ENCODE measurements at places on chromosomes 2 and 18.

GRCh38 chr2:160418853-160419252, 74.8 kb downstream of the RBMS1 start:
- DNase-seq: no peak

- DNase-seq: peak; percentile 12
Measured at GRCh38 chr18:10850840-10851239, 298.5 kb downstream of the PIEZO2 start.

GRCh38 chr18:8730080-8730827, 24.9 kb downstream of the MTCL1 start:
- peak; percentile 94 for DNase-seq

- no peak for DNase-seq
Measured at GRCh38 chr2:65186093-65186868, 41.4 kb upstream of the ACTR2 start.

DNA sequence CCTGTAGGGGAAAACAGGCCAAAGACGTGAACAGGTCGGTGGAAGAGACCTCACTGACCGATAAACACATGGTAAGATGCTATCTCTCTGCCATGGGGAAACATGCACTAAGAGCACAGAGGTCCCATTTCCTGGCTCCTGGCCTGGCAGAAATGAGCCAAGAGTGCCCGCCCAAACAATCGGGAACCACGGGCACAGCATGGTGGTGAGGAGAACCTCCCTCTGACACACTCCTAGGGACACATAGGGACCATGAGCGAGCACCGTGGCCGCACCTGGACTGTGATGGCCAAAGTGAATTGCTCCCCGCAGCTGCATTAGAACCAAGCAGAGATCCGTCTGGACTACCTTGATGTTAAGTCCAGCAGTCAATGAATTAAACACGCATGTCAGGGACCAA, 11.1 kb downstream of the HS6ST1 start:
- no peak for DNase-seq

DNA sequence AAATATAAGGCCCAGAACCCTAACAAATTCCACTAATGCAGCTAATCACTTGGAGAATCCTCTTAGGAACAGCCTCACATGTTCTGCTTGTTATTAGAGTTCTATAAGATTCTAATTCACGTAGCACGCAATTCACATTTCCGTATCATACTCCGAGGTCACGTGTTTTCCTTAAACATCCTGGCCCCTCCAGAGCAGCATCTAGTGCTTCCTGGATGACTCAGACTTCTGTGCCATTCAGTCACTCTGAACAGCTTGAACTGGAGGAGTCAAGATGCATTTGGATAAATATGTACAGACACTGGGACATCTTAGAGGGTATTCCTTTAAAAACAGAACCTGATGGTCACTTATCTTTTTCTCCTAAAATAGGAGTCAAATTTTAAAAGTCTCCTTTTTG, 156.5 kb downstream of the MYO5B start:
- peak; percentile 19 for DNase-seq

DNA sequence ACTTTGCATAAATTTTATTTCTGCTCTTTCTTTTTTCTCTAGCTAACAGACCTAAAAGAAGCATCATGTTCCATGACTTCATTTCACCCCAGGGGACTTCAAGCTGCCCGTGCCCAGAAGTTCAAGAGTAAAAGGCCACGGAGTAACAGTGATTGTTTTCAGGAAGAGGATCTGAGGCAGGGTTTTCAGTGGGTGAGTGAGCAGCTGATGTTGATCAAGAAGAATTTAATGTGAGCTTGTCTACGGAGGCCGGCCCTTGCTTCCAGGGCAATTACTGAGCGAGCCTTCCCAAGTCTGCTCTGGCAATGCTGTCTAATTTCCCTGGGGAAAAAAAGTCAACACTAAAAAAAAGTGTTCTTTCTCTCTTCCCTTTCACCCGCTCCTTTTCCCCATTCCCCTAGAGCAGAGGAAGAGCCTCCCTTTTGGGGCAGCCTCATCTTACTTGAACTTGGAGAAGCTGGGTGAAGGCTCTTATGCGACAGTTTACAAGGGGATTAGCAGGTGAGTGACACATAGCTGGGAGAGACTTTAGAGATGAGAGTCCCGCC, 1.2 kb downstream of the CDK15 start:
- DNase-seq: peak; percentile 76

GRCh38 chr2:134354611-134355010, 100.7 kb downstream of the MGAT5 start:
- no peak for DNase-seq

- DNase-seq: peak; percentile 62
Measured at GRCh38 chr2:239113171-239113570, 265.3 kb downstream of the TWIST2 start.

GRCh38 chr2:113273027-113273551, 5.6 kb downstream of the PAX8 start:
- DNase-seq: no peak

DNA sequence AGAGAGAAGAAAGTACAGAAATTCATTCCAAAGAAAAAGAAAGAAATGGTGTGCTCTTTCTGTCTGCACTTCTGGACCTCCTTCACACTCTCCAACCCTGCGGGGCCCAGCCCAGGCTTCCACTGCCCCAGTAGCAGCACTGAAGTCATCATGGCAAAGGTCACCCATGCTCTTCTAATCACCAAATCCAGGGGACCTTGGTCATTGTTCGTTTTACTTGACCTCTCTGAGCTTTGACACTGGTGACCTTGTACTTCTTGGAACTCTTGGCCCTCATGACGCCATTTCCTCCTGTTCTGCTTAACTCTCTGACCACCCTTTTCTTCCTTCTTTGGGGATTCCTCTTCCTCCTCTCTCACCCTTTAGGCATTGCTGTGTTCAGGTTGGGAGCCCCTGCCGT, 105.6 kb downstream of the SMAD7 start:
- DNase-seq: no peak

DNA sequence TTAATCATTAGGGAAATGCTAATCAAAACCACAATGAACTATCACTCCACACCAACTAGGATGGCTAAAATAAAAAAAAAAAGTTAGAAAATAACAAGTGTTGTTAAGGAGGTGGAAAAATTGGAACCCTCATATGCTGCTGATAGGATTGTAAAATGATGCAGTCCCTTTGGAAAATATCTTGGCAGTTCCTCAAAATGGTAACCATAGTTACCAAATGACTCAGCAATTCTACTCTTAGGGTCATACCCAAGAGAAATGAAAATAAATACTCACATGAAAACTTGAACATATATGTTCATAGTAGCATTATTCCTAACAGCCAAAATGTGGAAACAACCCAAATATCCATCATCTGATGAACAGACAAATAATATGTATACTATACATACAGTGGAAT, 15.7 kb upstream of the ACVR2A start:
- peak; percentile 92 for DNase-seq

GRCh38 chr2:870426-870825, 80.2 kb upstream of the SNTG2 start:
- no peak for DNase-seq

GRCh38 chr2:182594286-182594685, 121.8 kb upstream of the DNAJC10 start:
- peak; percentile 36 for DNase-seq

GRCh38 chr18:47399475-47399874, 148.0 kb upstream of the SKOR2 start:
- DNase-seq: no peak

- DNase-seq: no peak
Measured at GRCh38 chr18:58052960-58053359, 8.9 kb downstream of the NEDD4L start.

DNA sequence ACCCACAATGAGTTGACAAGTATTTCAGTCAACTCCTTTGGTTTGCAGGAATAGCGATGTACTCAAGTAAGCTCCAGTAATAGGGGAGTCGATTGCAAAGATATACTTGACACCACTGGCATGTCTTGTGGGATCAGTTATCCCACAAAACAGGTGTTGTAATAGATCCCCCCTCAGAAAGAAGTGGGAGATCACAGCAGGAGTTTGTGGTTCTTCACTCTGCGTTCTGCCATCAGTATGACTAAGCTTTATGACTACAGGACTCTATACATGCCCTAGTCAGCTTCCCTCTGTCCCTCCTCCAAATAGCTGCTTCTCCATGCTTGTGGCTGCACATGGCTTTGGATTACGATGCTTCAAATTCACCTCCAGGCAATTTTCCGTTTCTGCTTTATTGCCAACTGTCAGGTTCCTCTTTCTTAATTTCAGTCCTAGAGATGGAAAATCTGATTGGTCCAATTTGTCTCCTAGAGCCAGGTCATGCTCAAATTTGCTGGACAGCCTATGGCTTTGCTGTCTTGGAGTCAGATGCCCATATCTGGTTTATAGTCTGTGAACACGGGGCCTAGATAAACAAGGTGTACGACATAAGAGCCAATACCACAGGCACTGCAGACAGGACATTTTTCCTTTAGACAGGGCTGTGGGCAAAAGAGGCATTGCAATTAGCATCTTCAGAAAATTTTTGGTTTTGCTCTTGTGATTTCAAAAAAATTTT, 221.7 kb downstream of the PAX3 start:
- no peak for DNase-seq

- DNase-seq: peak; percentile 18
Measured at GRCh38 chr18:48335829-48336228, 73.4 kb downstream of the ZBTB7C start.

- no peak for DNase-seq
Measured at GRCh38 chr2:80517316-80517715, 212.8 kb upstream of the LRRTM1 start.

DNA sequence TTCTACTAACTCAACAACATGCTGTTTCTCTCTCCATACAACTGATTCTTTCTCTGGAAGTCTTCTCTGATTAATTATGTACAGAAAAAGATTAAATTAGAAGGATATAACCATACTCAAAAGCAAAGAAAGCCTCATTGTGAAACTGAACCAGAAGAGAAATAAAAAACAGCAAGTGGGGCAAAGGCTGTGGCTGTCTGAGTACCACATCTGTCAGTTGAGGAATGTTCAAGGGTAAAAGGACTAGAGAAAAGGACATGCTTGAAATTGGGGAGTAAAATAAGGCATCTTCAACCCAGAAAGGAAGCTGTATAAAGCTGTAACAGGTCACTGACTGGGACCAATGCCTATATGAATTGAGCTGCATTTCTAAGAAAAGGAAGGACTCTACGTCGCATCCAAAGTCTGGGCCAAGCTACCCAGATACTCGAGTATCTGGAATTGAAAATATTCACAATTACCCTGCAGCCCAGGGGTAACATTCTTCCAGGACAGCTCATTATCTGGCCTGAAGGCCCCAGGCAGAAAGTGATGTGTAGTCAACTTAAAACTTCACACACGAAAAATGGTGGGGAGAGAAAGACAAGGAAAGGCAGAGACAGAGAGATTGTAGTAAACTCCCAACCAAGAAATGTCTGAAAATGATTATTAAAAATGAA, 356.0 kb upstream of the GALNT5 start:
- DNase-seq: no peak

DNA sequence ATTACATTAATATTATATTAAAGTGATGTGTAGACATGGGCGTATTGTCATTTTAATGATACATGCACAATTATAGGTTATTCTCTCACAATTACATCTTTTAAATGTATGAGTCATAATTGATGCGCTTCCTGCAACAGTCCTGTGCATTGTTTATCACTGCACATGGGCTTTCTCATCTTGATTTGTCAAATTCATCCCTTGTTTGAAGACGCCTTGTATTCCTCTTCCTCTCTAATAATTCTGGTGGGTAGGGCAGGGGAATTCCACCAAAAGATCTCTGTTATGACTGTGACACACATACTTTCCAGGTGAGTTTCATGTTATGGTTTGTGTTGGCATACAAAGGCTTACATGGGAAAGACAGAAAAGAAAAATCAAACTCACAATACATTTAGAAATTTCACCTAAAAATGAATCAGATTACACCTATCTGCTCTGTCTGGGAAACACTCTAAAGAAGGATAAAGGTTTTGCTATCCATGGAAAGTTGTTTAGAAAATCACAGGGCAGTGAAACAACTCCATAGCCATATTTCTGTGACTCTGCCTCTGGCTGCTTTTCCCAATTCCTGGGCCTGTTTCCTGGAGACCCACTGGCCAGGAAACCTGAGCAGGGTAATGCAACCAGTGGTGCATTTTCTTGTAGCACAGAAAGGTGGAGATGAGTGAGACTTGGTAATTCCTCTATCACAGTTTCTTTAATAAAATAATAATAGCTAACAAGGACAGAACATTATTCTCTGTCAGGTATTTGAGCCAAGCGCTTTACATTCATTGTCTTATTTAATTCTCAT, 13.2 kb downstream of the SLC9A2 start:
- DNase-seq: no peak

DNA sequence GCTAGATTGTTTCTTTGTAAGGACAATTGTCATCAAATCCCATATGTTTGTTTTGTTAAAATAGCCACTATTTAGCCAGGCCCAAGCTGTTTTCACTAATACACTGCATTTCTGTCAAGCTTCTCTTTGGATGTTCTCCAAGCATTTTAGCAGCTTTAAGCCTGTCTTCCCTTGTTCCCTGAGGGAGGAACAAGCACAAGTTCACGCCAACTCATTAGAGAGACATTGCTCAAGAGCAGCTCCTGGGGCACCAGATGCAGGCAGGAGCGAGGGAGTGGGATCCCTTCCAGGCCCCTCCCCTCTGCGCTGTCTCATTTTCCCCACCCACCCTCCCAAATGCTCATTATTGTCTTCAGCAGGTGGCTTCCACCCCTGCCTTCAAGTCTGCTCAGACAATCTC, 32.6 kb upstream of the PPP3R1 start:
- peak; percentile 69 for DNase-seq

- DNase-seq: no peak
Measured at GRCh38 chr18:13494871-13495445, 231.4 kb downstream of the FAM210A start.

DNA sequence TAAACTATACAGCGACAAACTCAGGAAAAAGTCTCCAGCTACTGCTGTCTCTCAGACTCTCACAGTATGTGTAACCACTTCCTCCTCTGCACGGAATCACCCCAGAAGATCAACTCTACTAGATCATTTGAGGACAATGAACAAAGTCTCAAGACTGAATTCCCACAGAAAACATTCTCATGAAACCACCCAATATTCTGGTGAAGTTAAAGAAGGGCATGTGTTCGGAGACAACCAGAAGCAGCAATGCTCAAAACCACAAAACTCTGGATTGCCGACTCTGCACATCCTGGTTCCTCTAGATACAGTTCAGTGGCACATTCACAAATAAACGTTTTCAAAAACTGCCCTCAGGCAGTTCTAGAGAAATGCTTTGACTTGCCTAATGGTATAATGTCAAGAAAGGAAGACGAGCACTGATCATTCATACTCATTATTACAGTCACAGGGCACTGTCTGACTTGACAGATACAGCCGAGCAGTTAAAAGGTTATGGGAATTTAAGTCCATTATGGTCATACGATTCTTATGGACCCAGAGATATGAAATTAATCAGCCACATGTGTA, 91.9 kb upstream of the STK17B start:
- DNase-seq: peak; percentile 47

- DNase-seq: no peak
Measured at GRCh38 chr2:127101756-127102477, 5.0 kb downstream of the BIN1 start.

Measured in cardiac fibroblast (primary cell).